Activated T-helper 2 cell treated with anti-CD3 and anti-CD28 coated beads, Interferon-gamma antibody, Interleukin-2, Interleukin-4, amounts not matched to agents 10 μg/mL and 5 μg/mL and 100 μg/mL, durations not matched to agents 14 hours and 24 hours and 36 hours (primary cell): ENCODE measurements at places on chromosomes 1 and 21. TPM values are rescaled to one million over a fixed set of nuclear protein-coding genes. Genes with fewer than 3 reads are reported as not detected.

DNA sequence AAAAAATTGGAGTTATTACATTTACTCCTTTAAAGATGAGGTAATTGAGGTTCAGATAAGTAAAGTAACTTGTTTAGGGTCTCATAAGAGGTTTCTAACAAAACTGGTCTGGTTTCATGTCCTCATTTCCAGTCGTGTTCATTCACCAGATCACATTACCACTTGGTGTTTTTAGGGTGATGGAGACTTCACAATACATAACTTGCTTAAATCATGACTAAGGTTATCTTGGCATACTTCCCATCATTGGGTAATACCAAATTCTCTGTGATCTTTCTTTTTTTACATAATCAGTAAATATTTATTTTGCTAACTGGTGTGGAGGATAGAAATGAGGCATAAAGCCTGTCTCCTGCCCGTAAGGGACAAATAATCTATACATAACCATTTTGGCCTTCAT lies 31.6 kb upstream of the RPTN start:
- peaks cover 4% of the 10 kb centered on the region for H3K4me1 ChIP-seq
- H3K4me3 ChIP-seq, result no peak overlapping the region
- H3K36me3 ChIP-seq, result no peaks in the 10 kb centered on the region
- no peak for DNase-seq

GRCh38 chr1:179156026-179156425 lies 73.5 kb downstream of the ABL2 start:
- H3K4me1 ChIP-seq, result peaks cover 5% of the 10 kb centered on the region
- H3K27me3 ChIP-seq, result no peaks in the 10 kb centered on the region

GRCh38 chr1:97140611-97141010 lies 419.0 kb downstream of the PTBP2 start:
- H3K27me3 ChIP-seq, result no peaks in the 10 kb centered on the region
- no peak overlapping the region for H3K4me3 ChIP-seq
- no peak overlapping the region for H3K27ac ChIP-seq
- H3K4me1 ChIP-seq, result no peaks in the 10 kb centered on the region

TMEM51 gene
- total RNA-seq, result 0.11 and 0.16 TPM in 2 replicates

GSTM5 gene
- total RNA-seq, result 0.09 and 0.46 TPM in 2 replicates

AGMAT gene
- total RNA-seq, result 30.1 and 32.5 TPM in 2 replicates

PLEKHN1 gene
- total RNA-seq, result 3.7 and 4.0 TPM in 2 replicates
